ENCODE measurements at places on chromosomes 5 and 9.

- no peak for DNase-seq
These were observed 339.7 kb downstream of the ADAMTS6 start for GRCh38 chr5:65142016-65142415.

DNA sequence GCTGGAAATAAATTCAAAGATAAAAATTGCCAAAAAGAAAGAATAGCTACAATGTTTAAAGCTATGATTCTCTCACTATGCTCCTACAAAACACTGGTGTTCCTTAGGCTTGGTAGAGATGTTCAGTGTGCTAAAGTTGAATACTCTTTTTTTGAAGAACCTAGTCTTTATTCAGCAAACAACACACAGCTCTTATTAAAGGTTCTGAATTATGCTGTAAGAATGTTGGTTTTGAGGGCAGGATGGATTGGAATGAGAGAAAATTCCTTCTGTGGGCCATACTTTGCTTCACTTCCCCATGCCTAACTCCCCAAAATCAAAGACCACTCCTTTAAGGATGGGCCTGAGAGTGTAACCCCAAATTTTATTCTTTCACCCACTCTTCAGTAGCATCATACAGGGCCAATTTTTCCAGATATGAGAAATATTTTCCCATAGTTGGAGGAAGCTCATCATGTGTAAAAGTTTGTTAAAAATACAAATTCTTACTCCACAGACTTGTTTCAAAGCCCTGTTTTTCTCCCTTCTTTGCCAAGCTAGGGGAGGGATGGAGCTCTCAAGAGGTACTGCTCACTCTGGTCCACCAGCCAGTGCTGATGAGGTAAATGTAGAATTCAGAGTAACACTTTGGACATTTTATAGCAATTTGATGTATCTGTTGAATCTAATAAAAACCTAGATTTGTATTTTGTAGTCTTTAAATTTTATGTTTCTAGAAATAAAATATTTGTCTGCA lies 99.3 kb downstream of the GDNF start:
- no peak for DNase-seq

- no peak for DNase-seq
These were observed 425.4 kb downstream of the DNAH5 start for GRCh38 chr5:13519131-13519530.

GRCh38 chr5:68464424-68464823 lies 248.9 kb downstream of the PIK3R1 start:
- peak; percentile 85 for DNase-seq

- no peak for DNase-seq
These were observed 176.3 kb downstream of the MAN2A1 start for GRCh38 chr5:109866051-109866450.

GRCh38 chr5:36724467-36725332 lies 118.3 kb downstream of the SLC1A3 start:
- no peak for DNase-seq

- no peak for DNase-seq
These were observed 399.1 kb upstream of the PIK3R1 start for GRCh38 chr5:67816456-67816855.

DNA sequence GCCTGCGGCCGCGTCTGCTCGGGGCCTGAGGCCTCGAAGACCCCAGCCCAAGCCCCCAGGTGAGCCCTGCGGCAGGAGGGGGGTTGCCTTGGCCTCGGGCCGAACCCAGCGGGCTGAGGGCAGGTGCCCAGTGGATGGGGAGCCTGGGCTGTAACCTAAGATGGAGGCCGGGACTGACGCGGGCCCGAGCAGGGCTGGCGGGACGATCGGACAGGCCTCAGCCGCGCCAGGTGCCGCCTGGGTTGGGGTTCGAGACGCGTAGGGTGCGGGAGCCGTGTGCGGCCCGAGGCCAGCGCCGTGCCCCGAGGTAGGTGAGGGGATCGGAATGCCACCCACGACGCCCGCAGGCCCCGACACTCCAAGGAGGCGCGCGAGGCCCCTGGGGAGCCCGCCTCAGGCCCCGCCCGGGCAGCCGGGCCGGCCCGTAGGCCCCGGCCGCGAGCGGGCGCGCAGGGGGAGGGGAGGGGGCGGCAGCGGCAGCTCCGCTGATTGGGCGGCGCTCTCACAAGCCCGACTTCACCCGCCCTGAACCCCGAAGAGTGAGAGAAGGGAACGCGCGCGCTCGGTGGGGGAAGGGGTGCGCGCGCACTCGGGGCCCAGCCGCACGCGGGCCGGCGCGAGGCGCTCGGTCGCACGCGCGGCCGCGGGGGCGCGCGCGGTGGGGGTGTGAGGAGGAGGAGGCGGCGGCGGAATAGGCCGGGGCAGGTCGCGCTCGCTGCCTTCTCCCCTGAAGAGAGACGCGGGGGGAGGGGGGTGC lies at the start of gene NSD1:
Gene NSD1, plus strand, starts transcription at position 678 of the 757 bp plus-strand sequence. CDS start 1,331 bp downstream, outside the sequence.
- DNase-seq: peak; percentile 95

GRCh38 chr5:162372256-162372655 lies 304.7 kb downstream of the GABRG2 start:
- no peak for DNase-seq

DNA sequence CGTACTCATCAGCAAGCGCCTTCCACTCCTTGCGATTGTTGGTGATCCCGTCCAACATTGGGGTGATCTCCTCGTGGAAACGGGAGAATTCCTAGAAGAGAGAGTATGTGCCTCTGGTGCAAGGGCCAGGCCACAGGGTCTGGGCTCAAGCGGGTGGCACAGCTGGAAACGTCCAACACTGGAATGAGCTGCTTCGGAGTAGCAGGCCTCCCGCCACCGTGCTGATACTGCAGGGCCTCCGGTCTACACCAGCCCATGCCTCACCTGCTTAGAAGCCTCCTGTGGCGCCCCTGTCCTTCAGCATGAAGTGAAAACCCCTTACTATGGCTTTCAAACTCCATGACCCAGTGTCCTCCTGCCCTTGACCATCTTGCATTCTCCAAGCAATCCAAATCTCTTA lies 81.4 kb downstream of the PDE6A start:
- no peak for DNase-seq

GRCh38 chr5:155947394-155948062 lies 379.4 kb upstream of the SGCD start:
- no peak for DNase-seq

DNA sequence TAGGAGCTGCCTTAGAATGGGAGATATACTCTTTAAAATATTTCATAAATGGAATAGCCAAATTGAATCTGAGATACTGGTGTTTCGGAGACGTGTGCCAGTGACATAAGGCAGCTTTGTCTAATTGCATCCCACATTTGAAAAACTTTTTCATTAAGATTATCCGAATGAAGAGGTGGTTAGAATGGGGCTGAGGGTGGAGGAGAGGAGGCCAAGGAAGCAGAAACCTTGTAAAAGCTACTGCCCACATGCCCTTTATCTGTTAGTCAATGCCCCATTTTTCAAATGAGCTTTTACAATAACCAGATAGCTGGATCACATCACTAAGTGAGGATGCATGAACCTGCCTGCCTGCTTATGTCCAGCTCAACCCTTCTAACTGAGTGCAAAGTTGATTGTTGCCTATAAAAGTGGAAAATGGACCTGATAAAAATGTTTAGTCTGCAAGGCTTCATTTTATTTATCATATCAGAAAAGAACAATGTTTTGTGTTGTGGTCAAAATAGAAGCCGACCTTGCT lies 34.8 kb downstream of the SNX24 start:
- no peak for DNase-seq

GRCh38 chr9:17528859-17529258 lies 50.0 kb upstream of the SH3GL2 start:
- DNase-seq: no peak

- no peak for DNase-seq
These were observed 118.7 kb downstream of the LPAR1 start for GRCh38 chr9:110919609-110920008.

Data from activated CD4-positive, alpha-beta T cell treated with anti-CD3 and anti-CD28 coated beads, Interleukin-2, amount 50 U/mL, for 16 hours (primary cell).